Hematopoietic multipotent progenitor cell (in vitro differentiated cells): ENCODE measurements at places on chromosomes 3 and 15.

- DNase-seq = no peak
Observed at GRCh38 chr3:178475062-178475461, 61.2 kb upstream of the KCNMB2 start.

DNA sequence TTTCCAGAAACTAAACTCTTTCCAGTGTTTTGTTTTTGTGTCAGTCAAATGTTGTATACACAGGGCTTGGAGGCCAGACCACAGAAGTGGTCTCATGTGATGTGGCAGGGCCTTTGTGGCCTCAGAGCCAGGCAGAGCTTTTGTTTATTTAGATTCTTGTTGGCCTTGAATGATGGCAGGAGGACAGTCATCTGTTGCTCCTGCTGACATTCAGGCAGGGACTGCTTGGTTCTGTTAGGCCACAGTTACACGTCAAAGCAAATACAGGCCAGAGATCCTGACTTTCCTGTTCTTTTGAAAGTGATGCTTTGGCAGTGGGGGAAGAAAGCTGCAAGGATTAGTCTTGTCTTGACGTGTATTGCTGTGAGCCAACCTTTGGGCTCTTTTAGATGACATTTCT is 325.1 kb downstream of the CACNA2D3 start:
- no peak for DNase-seq

DNA sequence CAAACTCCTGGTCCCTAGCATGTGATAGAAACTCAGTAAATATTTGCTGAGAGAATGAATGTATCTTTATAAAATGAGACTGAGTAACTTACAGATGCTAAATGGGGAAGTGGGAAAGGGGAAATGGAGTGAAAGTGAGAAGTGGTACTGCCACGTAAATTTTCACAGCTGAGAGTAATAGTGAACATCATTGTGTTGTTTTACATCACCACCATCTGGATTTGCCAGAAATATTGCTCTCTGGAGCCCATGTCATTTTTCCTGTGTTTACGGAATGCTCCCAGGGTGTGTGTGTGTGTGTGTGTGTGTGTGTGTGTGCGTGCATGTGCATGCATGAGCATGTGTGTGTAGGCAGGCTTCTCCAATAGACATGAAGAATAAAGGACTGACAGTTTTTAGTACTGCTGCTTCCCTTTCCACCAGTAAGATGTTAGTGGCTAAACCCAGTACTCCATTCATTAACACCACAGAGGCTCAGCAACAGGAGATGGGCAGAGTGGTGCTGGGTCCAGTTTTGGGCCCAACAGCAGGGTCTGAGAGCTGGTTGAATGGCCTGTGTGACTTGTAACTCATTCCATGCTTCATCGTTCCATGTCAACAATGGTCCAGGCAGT is 57.3 kb downstream of the DIPK2A start:
- DNase-seq = no peak

GRCh38 chr3:141816958-141817357 is 53.8 kb downstream of the GRK7 start:
- DNase-seq = no peak

- DNase-seq = no peak
Observed at GRCh38 chr3:191065181-191065805, 133.7 kb upstream of the OSTN start.

GRCh38 chr3:106013971-106014370 is 145.2 kb upstream of the CBLB start:
- no peak for DNase-seq

- no peak for DNase-seq
Observed at GRCh38 chr15:78788016-78788660, 23.1 kb downstream of the ADAMTS7 start.

DNA sequence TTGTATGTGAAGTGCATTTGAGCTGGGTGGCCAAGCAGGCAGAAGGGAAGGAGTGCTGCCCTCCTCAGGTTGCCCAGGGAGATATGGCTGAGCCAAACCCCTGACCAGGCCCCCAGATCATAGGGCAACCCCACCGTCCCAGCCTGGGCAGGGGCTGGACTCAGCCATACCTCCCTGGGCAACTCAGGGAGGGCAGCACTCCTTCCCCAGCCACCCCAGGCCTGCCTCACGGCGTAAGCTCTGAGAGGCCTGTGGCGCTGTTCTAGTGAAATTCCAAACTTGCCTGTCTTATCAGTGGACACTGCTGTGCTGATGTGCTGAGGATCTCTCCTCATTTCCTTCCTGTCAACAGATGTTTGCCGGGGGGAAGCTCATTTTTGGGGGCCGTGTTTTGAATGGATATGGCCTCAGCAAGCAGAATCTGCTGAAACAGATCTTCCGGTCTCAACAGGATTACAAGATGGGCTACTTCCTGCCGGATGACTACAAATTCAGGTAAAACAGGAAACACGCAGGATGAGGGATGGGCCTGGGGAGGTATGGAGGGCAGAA is 57.6 kb upstream of the FGD5 start:
- DNase-seq = peak; percentile 94

DNA sequence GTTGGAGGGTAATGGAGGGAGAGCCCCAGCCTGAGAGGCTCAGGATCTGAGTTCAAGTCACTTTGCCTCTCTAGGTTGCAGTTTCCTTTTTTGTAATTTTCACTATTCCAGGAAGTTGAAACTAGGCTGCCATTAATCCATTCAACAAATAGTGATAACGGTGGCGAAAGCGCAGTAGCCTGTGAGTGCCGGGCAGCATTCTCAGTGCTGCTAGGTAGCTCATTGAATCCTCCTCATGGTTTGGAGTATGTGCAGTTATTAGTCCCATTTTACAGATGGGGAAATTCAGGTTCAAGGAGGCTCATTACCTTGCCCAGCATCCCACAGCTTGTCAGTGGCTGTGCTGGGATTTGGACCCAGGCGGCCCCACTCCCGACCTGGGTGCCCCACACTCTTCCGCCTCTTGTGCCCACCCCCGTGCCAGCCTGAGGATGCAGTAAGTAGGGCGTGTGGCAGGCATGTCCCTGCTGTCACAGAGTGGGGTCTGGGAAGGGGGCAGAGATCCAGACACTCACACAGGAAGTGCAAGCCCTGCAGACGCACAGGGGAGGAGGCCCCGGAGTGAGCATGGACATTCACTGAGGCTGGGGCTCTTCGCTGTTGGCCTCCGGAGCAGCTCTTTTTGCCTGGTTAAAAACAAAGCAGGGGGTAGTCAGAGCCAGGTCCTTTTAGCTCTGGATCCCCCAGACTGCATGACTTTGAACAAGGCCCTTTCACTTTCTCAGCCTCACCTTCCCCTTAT is 58.8 kb downstream of the SLC6A6 start:
- no peak for DNase-seq
